ENCODE measurements at places on chromosomes 3 and 15.

DNA sequence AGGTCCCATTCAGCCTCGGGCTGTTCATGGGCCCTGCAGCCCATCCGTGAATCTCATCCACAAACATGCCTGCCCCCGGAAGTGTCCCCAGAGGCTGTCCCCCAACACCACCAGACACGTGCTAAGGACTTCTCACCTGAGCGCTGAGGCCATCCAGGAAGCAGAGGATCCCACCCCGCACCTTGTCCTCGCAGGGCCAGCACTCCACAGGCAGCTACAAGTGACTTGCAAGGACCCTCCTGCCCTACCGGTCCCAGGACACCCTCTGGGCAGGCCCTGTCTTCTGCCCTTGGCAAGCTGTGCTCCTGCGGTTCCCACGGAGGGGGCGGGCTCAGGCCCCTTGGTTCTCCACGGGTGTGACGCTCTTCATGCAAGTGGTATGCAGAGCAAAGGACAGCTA, 146.0 kb downstream of the NUP210 start:
- DNase-seq, result no peak

- no peak for DNase-seq
Observed at GRCh38 chr3:189964623-189965332, 155.9 kb downstream of the P3H2 start.

DNA sequence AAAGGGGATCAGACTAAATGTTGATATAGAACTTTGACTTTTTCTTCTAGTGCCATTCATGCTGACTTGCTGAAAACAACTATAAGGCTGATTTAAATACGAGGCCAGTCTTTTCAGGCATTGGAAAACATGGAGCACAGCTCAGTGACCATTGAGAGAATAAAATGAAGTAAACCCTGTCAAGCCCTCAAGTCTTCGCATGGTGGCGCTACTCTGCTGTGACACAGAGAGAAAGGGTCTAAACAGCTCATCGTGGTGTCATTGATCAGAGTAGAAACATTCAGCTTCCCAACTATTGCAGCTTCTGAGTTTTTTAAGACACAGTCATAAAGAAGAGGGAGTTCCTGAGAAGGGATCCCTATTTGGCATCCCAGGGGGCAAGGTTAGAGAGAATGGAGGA, 716.2 kb downstream of the DIPK2A start:
- no peak for DNase-seq

DNA sequence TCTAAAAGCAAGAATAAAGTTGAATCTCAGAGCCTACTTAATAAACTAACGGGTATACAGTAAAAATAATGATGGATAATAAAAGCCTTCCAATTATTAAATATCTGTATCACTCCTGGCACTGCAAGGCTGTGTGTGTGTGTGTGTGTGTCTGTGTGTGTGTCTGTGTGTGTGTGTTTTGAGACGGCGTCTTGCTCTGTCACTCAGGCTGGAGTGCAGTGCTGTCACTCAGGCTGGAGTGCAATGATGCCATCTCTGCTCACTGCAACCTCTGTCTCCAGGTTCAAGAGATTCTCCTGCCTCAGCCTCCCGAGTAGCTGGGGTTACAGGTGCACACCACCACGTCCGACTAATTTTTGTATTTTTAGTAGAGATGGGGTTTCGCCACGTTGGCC, 62.5 kb downstream of the TBL1XR1 start:
- DNase-seq, result no peak

GRCh38 chr3:32888739-32889138, 62.7 kb upstream of the CCR4 start:
- DNase-seq, result no peak

GRCh38 chr3:17741621-17742101, 770 bp downstream of the TBC1D5 start:
- no peak for DNase-seq

DNA sequence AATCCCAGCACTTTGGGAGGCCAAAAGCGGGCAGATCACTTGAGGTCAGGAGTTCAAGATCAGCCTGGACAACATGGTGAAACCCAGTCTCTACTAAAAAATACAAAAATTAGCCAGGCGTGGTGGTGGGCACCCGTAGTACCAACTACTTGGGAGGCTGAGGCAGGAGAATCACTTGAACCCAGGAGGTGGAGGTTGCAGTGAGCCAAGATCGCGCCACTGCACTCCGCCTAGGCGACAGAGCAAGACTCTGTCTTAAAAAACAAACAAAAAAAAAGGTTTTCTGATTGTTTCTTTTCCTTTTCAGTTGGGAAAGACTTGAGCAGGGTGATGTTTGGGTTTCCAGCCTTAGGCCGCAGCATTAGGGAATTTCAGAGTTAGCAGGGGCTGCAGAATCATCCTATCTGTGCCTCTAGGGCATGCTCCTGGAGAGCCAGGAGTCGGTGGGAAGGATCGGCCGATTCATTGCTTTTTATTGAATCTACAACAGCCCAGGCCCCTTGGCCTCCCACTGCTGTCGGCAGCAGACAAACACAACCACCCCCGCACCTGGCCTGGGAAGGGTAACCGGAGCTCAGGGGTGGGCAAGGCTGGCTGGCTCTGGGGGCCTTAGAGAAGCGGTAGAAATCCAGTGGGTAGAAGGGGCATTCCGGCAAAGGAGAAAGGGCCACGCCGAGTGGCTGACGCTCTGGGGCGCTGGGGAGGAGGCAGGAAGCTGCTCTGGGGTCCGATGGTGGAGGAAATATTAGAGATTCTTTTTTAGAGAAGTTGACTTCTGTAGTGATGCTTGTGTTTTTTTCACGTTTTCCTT, 6.3 kb downstream of the CHAC1 start:
- DNase-seq, result no peak

- no peak for DNase-seq
Observed at GRCh38 chr3:149421764-149422163, 44.3 kb upstream of the TM4SF1 start.

GRCh38 chr3:21462141-21462540, 288.9 kb downstream of the ZNF385D start:
- DNase-seq, result no peak

DNA sequence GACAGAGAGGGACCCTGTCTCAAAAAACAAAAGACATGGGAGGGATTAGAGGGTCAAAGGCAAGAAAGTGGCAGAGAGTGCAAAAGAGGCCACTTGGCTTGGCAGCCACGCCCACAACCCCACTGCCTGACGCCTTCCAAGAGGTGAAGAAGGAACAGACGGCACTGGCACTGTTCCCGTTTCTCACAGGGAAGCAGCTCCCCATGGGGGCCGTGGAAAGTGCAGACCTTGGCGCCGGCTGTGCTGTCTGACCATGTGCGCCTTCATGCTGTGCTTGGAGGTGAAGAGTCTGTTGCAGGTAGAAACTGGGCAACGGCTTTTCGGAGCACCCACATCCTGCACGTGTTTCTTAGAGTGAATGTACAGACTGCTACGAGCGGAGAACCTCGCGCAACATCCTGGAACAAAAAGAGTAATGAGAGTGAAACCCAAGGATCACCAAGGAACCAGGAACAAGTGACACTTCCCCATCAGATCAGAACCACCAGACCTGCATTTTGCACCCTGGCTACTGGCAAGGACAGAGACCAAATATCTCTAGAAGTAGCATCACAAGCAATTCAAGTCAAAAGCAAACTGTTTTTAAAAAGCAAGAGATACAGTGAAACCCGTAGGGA, 9.7 kb downstream of the ZXDC start:
- DNase-seq, result no peak

- DNase-seq, result no peak
Observed at GRCh38 chr3:178966299-178967176, 105.1 kb downstream of the ZMAT3 start.

- no peak for DNase-seq
Observed at GRCh38 chr3:149252272-149252671, 30.6 kb upstream of the CP start.

DNA sequence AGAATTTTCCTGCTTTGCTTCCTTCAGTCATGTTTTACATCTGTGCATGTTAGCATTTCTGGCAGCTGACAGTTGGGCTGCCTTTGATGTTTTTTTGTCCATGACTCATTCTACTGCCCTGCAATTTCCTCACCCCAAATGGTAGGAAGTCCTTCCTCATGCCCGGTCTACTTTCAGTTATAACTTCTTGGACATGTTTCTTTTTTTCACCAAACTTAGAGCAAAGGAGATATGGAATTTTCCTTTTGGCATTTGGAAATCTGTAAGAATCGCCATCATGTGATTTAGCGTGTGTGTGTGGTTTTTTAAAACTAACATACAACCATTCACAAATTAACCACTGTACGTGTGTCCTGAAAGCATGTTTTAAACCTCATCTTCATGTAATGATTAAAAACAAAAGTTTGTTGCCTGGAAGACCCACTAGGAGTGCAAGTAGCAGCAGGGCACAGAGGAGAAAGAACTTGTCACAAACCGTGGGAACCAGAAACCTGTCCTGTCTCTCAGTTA, 430.7 kb upstream of the CFAP20DC start:
- no peak for DNase-seq

- no peak for DNase-seq
Observed at GRCh38 chr15:81372575-81372974, 1.4 kb downstream of the TMC3 start.

DNA sequence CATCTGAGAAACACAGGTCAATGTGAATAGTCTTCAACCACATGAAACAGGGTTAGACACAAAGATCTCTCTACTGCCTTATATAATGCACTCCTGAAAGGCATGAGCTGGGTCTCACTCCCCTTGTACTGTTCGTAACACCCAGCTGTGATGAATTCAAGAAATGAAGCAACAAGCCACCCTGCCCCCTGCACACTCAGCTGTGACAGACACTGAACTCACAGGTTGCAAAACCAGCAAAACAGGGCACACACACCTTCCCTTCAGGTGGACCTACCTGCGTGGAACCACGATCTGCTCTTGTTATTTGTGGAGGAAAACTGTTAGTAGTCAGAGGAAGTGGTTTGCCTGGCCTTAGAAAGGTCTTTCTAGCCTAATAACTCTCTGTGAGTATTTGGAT, 64.5 kb downstream of the CERS3 start:
- DNase-seq, result no peak

DNA sequence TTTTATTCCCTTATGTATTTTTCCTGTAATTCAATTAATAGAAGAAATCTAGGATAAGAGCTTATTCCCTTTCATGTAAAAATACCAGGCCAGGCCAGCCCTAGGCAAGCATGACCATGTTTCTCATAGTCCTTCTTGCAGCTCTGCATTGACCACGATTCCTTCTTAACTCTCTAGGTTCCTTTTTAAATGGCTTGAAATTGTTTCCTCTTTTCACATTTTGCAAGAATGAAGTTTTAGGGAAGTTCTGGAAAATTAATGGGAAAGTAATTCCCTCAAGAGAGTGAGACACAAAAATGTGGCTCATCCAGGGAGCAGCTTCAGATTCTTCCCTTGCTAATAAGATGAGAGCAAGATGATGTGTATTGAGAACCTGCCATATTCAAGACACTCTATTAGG, 116.5 kb upstream of the FGF7 start:
- no peak for DNase-seq

DNA sequence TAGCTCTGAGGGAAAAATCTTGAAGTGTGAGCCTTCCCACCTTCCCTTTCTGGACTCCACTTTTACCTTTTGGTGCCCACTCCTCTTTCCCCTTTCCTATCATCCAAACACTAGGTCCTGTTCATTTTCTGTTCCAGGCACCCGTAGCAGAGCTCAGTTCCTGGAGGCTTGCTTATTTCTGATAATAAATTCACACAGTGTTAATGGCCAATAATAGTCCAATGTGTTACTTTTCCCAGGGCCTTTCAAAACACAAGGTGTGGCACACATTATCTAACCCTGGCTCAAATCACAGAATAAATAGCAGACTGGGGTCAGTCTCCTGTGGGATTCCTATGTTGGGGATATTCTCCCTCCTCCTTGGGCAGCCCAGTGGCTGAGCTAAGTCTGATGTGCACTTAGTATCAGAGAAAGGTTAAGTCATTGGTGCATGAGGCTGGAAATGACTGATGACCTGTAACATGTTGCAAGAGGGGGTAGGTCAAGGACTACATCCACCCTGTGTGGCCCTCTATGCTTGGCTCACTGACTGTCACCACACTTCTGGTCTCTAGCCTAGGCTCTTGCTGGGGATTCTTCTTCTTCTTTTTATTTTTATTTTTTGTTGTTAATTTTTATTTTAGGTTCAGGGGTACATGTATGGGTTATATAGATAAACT, 43.7 kb upstream of the ROPN1 start:
- no peak for DNase-seq

- DNase-seq, result no peak
Observed at GRCh38 chr3:81339040-81339845, 422.2 kb downstream of the GBE1 start.

DNA sequence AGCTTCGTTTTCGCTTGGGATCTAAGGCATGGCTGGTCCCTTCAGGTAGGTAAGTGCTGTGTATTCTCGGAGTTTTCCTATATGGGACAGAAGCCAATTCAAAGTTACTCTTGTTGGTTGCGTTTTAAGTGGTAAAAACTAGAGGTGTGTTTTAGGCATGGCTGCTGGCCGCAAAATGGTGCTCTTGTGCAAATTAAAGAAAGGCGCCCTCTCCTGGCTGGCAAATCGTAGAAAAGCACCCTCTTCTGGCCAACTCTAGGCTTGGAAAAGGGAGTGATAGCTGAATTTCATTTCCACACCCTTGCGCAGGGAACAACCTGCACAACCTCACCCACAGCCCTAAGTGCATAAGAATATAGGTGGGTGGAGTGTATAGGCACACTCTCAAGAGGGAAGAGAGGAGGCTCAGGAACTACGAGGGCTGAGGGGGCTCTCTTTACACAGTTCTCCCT, 23.5 kb downstream of the DRD3 start:
- no peak for DNase-seq

DNA sequence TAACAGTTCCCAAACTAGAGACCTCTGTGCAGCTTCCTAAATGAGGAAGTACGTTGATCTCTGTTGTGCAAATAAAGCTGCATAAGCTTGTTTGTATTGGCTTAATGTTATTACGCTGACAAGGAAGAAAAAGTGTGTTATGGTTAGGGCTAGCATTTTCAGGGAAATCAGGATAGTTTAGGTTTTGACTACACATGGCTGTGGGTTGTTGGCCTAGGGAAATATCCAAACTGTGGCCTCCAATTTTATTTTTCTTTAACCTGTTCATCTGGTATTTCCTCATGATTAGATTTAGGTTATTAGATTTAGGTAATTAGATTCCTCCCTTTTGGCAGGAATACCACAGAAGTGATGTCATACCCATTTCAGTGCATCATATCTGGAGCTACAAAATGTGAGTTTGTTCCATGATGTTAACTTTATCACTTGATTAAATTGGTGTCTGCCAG, 8.7 kb upstream of the MCCC1 start:
- no peak for DNase-seq

Data from stimulated activated CD4-positive, alpha-beta T cell treated with anti-CD3 and anti-CD28 coated beads, Interleukin-2, amount 100 ng/mL, for 4 hours (primary cell).